ENCODE measurements at places on chromosomes 2 and 18.

DNA sequence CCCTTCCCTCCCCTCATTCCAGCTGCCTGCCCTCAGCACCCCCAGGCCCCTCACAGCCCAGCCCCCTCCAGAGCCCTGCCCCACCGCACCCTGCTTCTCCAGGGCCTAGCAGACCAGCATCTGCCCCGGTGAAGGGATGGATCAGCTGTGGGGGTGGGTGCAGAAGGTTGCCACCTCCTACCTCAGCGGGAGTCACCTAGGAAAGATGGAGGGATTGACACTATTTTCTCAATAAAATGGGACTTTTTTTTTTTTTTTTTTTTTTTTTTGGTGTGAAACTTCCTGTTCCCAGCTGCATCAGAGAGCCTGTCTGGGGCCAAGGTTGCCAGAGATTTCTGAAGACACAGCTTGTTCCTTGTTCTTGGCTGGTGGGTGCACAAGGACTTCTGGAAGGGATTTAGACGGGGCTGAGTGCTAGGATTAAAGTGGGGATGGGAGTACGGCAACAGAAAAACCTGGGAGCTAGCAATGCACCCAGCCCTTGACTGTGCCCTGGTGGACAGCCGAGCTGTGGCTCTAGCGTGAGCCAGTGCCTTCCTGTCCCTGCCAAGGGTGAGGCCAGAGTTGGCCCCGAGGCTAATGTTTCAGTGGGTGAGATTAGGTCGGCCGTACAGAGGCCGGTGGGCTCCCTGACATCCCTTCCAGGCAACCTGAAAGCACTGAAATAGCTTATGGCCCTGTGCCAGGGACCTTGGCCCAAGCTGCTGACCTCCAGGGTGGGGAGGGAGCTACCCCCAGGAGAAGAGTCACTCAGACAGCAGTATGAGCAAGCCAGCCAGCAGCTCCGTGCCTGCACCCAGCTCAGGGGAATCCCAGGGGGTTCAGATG is 4.6 kb downstream of the B3GNT7 start:
- DNase-seq = peak; percentile 76

DNA sequence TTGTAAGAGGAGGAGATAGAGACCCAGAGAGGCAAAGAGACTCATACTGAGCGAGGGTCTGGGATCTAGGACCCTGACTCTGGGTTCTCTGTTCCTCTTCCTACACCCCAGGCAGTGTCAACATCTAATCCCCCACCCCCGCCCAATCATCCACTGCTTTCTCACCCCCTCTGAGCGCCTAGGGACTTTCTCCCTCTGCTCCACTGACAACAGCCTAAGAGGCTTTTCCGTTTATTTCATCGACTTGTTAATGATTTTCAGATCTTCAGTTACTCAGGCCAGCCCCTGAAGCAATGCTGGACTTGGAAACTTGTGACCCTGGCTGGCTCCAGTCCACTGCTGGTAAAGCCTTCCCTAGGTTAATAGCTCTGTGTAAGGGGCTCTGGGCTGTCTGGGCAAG is 65.1 kb downstream of the TFCP2L1 start:
- no peak for DNase-seq

DNA sequence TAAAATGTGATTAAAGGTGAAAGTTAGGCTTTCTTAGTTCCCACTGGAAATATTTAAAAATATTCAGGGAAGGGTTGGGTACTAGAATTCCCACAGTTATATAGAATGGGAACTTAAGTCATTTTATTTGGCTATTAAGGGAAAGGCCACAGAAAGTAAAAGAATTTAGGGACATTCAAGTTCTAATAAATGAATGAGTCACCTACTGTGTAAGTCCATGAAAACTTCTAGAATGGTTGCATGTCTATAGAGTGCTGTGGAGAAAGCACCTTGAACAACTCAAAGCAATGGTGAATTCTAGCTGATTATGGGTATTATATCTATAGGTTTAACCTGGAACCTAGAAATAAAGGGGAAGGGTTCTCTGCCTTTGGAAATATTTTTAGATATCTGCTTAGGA is 28.1 kb upstream of the SLC4A10 start:
- no peak for DNase-seq

- DNase-seq = no peak
Measured at GRCh38 chr2:29615183-29615582, 306.2 kb downstream of the ALK start.

DNA sequence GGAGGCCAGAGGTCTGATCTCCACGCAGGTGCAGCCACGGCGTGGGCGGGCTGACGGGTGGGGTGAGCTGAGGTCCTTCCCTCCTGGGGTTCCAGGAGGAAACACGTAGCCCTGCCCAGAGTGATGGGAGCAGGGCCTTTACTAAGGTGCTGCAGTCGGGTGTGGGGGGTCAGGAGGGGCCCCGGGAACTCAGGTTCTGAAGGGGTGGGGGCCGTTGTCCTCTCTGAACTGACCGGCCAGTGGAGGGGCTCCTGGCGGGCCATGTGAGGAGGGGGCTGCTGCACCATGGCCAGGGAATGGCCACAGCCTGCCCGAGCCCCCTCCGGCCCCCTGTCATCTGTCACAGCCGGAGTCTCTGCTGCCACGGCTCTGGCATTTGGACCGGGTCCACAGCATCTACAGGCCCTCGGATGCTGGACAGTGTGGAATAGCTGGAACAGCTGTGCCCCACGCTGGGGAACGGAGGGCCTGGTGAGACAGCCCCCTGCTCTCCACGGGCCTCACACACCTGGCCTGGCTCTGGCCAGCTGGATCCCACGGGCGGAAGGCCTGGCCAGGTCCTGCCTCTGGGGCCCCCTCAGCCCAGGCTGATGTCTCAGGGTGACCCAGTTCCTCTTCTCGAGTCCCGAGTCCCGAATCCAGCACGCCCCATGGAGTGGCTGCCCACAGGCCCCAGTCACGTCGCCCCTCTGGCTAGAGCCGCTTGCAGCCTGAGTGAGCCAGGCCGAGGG is 145.6 kb upstream of the GPC1 start:
- DNase-seq = no peak

DNA sequence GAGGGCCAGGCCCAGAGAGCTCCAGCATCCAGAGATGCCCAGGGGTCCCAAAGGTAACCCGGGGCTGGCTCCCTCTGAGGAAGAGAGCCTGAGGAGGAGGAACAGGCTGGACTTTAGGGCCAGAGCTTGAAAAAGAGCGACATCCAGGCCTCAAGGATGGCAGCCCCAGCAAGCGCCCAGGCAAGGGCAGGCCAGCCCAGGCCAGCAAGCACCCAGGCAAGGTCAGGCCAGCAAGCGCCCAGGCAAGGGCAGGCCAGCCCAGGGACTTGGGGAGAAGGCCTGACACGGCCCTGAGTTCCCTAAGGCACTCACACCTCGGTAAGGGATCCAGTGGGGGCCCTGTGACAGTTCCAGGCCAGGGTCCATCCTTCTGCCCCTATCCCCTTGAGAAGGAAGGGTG is 30.4 kb downstream of the DBI start:
- DNase-seq = no peak

- peak; percentile 88 for DNase-seq
Measured at GRCh38 chr2:219176818-219177551, at the start of gene CNPPD1. CNPPD1 (minus strand) TSS chr2:219176925; CDS start chr2:219176828, 97 bp downstream.

DNA sequence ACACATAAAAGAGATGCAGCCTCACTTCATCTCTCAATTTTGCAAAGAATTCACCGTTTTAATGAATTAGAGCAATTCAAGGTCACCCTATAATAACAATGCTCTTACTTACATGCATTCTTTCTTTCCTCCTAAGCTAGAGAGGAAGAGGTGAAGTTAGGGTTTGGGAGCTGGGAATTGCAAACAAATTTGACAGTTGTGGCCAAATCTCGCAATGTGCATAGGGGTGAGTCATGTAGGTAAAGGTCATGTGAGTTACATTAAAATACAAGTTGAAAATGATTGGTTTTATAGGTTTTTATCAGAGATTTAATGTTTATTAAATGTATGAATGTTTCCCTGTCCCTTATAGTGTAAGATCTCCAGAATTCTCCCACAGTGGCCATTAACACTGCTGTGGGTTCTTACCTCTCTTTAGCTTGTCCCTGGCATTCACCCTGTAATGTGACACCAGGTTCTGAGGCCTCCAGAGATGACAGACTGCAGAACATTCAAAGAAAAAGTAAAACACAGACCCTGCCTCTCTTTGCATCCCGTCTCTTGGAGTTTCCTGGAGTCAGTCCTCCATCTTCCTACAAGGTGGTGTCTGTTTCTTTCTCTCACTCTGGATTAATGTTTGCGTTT is 53.7 kb upstream of the LGALSL start:
- DNase-seq = no peak

DNA sequence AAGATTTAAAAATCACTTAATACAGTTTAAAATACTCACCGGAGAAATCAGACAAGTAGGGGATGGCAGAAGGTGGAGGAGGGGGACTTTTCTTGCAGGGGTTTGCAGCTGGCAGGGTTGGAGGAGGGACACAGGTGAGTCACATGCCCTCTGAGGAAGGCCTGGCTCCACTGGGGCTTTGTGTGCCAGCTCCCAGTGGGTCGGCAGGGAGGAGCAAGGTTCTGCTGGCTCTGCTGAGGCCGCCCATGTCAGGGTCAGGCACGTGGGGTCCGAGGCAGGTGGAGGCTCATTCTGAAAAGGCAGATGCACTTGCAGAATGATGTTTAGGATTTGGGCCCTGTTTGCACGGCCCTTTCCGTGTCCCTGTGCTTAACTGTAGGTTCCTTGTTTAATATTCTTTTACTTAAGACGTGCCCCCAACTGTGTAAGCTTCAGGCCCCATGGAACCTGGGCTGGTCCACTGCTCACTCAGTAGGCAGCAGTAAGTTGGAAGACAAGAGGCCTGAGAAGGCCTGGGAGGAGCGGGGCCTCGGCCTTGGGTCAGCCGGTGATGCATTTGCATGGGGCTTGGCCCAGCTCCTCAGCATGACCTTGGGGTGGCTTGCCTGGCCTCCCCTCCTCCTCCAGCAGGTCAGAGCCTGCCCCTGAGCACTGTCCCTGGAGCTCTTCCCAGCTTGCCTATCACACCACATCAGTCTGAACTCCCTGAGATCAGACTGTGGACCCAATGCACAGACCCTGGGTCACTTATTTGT is 141.0 kb downstream of the GLI2 start:
- peak; percentile 76 for DNase-seq

- DNase-seq = no peak
Measured at GRCh38 chr18:71899707-71900472, 644.3 kb downstream of the CBLN2 start.

DNA sequence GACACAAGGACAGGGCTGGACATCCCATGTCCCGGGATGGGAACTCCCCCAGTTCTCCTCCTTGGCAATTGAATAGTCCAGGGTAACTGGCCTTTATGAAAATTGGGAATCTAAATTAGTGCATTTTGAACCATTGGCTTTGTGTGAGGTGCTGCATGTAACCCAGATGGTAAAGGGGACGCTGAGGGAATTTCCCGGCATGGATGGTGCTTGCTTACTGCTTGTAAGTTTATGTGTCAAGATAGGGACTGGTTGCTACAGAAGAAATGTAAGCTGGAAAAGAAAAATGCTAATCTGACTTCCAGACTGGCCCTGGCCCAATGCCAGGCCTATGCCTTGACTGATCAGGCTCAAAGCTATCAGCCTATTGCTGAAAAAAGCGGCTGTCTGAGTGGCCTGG is 1096.7 kb upstream of the DDX18 start:
- DNase-seq = no peak

- no peak for DNase-seq
Measured at GRCh38 chr2:29802986-29803385, 118.4 kb downstream of the ALK start.

GRCh38 chr18:62586781-62587487 is 64.1 kb downstream of the ZCCHC2 start:
- DNase-seq = no peak

GRCh38 chr18:69401972-69402532 is 1.4 kb downstream of the DOK6 start:
- DNase-seq = peak; percentile 14

DNA sequence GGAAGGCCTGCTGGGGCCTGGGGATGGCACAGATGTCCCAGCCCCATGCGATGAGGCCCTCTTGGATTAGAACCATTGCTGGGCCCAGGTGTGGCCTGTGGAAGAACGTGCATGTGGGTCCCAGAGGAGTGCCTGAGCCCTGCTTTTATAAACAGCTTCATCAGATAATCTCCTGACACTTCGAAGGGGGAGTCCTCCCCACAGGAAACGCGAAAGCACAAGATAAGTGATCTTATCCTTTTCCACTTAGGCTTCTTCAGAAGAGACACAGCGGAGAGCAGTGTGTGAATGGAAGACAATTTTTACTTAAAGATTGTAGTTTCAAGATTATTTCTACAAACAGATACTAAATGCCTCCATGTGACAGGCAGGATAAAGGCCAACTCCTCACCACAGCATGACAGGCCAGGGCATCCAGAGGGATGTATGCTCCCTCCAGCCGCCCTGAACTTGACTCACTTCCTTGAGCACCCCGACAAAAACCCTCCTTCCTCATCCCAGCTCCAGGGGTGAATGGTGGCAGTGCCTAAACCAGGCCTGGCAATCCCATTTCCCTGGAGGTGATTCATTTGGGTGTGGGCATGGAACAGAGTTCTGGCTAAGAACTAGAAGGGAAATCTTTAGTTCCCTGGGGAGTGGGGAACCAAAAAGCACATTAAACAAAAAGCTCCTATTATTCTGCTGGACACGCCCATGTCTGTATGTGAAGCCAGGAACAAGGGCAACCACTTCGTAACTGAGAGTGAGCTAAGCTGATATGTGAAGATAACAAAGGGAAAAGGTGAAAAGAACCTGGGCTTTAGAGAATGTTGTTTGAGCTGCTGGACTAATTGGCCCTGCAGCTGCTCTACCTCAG is 56.2 kb upstream of the TMEM163 start:
- DNase-seq = no peak

DNA sequence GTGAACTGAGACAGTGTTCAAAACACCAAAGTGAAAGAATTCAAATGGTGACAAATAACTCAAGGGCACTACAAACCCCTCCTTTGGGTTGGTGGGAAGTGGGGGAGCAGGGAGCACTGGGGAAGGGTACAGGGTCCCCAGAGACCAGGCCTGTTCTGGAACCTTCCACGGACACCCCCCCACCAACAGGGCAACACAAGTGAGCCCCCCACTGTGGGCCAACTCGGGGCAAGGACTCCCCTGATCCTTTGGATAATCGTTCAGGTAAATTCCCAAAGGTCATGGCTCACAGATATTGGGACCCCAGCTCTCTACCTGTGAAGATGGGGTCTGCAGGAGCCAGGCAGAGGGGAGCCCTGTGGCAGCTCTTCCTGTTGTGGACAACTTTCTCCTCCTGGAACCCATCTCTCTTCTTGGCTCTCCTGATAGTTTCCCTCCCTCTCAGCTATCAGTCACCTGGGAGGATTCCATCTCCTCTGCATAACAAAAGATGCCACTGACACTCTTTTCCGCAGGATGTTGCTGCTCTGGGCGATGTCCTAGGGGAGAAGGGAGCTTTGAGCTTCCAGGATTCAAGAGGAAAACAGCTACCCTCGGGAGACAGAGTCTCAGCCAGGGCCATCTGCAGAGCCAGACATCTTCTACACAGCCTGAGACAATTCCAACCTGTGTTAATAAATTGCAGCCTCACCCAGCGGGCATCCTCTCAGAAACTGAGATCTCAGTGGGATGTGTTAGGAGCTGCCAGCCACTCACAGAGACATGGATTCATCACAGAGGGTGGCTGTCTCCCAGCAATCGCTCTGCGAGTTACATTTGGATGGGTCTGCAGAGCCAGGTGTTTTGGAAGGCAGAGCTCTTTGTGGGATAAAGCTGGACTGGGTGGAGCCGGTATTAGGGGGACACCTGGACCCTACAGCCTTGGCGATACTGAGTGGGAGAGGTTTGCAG is 35.4 kb downstream of the MBP start:
- no peak for DNase-seq
